ENCODE measurements at places on chromosomes 13 and 19.
A peak's percentile ranks its signal among the peaks of the same experiment; 100 is the strongest.

- no peak for DNase-seq
These were observed 1.0 kb upstream of the TYROBP start for GRCh38 chr19:35908973-35909683.

GRCh38 chr13:92164822-92165221 lies 766.4 kb downstream of the GPC5 start:
- DNase-seq = no peak

GRCh38 chr13:113622791-113623490 lies 35.1 kb downstream of the ATP4B start:
- DNase-seq = no peak

GRCh38 chr19:41095703-41096102 lies 7.5 kb downstream of the CYP2A13 start:
- no peak for DNase-seq

- DNase-seq = no peak
These were observed at the start of gene CYP4F12 for GRCh38 chr19:15672580-15673175. Gene CYP4F12 (plus strand): TSS chr19:15673087. CDS start chr19:15673530, 443 bp downstream.

- DNase-seq = no peak
These were observed 5.3 kb upstream of the MAB21L1 start for GRCh38 chr13:35481777-35482176.

- DNase-seq = no peak
These were observed 4.6 kb upstream of the ATP8B3 start for GRCh38 chr19:1816530-1817298.

GRCh38 chr19:2653710-2654707 lies 48.5 kb downstream of the GNG7 start:
- DNase-seq = no peak

GRCh38 chr19:15358918-15359317 lies 20.7 kb downstream of the AKAP8 start:
- no peak for DNase-seq

- DNase-seq = no peak
These were observed 122.6 kb downstream of the POSTN start for GRCh38 chr13:37475966-37476365.

DNA sequence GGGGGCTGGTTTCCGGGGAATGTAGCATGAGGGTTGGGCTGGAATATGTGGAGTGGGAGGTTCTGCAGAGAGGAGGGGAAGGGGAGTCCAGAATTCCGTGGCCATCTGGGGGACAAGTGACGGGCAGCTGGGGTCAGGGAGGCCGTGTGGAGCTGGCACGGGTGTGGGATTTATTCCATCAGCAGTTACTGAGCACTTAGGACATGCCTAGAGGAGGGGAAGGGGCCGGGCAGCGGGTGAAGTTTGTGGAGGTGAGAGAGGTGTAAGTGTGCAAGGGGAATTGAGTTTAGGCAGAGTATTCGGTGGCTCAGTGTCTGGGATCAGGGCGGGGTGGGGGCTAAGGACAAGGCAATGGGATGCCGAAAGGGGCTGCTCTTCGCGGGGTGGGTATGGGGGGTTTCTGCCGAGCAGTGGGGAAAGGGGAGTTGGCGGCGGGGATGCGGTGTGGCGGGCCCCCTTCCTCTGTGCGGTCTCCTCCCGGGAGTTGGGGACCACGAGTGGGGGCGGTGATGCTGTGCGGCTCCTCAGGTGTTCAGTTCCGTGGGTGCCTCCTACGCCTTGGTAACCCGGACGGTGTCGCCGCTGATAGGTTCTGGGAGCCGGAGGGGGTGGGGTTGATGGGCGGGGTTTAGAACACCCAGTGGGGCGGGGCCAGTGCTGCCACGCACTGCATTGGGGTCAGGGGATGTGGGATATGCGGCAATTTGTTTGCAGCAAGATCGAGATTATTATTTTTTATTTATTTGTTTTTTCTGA lies 5.4 kb downstream of the CCDC61 start:
- peak; percentile 55 for DNase-seq

- no peak for DNase-seq
These were observed 19.0 kb downstream of the EPS8L1 start for GRCh38 chr19:55094456-55095259.

GRCh38 chr13:22936228-22936627 lies 244.6 kb upstream of the SGCG start:
- no peak for DNase-seq

- no peak for DNase-seq
These were observed 1348.0 kb upstream of the SLC10A2 start for GRCh38 chr13:104414181-104414580.

- no peak for DNase-seq
These were observed at the start of gene MISP3 for GRCh38 chr19:14072535-14073260. Gene MISP3 (plus strand): TSS chr19:14072786. CDS start chr19:14073310, 524 bp downstream.

GRCh38 chr19:58067240-58067912 lies 8.3 kb downstream of the ZNF135 start:
- DNase-seq = no peak

GRCh38 chr13:49571299-49572240 lies 13.8 kb downstream of the RCBTB1 start:
- DNase-seq = no peak

GRCh38 chr19:35793381-35794165 lies 18.2 kb downstream of the ARHGAP33 start:
- DNase-seq = no peak

DNA sequence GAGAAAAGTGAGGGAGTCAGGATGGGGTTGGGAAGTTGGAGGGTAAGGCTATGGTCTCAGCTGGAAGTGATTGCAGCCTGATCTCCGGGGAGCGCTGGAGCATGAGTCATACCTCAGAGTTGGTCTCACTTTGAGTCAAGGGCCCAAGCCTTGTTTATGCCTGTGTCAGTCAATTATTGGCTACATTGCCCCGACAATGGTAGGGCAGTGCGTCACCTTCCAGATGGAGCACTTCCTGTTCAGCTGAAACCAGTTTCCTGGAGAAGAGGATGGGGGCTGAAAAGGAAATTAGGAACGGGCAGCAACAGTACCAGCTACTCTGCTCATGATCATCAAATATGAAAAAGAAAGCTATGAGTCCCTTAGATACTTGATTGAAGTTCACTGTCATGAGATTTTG lies 60.4 kb downstream of the ADGRE1 start:
- DNase-seq = no peak

- DNase-seq = no peak
These were observed 330.5 kb upstream of the KLF12 start for GRCh38 chr13:74464670-74465069.

GRCh38 chr19:11142528-11143171 lies 12.9 kb downstream of the SPC24 start:
- DNase-seq = no peak

- no peak for DNase-seq
These were observed 2.0 kb upstream of the INAFM1 start for GRCh38 chr19:47272448-47273312.

DNA sequence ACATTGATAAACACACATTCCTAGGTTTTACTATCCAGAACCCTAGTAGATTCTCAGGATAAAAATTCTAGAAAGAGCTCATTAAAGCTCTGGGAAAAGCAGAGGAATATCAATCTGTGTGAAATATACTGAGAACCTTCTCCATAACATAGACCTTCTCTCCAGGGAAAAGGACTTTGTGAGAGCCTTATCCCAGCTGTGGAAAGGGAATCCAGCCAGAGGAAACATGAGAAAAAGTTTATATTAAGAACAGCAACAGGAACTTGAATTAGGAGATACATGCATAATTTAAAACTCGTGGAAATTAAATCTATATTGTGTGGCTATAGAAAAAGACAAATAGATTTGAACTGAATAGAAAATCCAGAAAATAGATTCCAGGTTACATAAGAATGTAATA lies 1639.9 kb downstream of the EFNB2 start:
- no peak for DNase-seq

DNA sequence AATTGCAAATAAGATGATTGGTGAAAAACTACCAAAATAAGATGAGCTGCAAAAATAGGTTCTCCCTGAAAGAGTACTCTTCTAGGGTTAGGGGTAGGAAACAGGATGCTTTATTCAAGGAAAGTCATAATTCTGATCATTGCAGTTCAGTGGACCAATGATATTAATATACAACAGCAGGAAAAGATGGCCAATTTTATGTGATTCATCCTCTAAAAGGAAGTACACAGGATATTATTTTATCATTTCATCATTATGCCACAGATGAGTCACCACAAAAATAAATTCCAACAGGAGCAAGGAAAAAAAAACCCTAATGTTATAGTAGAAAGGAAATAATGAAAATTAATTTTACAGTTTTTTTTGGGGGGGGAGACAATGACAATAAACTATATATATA lies 205.0 kb downstream of the NALCN start:
- DNase-seq = no peak

DNA sequence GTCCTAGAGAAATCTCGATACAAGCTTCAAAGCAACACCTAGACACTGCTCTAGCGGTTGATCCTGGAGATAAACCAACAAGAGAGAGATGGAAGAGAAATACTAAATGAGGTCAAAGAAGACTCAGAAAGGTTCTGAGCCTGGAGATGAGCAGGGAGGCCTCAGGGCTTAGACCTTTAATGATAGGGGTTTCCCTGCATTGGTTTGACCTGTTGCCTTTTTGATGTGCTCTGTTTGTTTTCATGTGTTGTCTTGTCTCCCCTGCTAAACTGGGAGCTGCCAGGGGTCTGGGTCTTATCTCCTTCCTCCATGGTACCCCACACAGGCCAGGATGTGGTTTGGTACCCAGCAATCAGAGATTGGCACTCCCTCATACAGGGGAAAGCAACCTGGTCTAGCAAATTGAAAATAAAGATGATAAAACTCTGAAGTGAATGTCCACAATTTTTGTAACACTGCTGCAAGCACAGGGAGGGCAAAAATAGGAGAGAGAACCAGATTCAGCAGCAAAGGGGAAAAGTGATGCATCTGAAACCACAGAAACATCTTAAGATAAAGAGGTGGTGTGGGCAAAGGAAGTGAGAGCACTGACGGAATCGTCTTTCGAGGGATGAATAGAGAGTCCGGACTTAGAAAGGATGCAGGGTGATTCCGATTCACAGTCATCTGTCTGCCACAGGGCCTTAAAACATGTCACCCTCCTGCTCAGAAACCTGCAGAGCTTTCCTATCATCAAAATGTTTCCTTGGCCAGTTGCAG lies 3.5 kb downstream of the FFAR2 start:
- no peak for DNase-seq

GRCh38 chr13:82681535-82681934 lies 1200.7 kb downstream of the SLITRK1 start:
- no peak for DNase-seq

DNA sequence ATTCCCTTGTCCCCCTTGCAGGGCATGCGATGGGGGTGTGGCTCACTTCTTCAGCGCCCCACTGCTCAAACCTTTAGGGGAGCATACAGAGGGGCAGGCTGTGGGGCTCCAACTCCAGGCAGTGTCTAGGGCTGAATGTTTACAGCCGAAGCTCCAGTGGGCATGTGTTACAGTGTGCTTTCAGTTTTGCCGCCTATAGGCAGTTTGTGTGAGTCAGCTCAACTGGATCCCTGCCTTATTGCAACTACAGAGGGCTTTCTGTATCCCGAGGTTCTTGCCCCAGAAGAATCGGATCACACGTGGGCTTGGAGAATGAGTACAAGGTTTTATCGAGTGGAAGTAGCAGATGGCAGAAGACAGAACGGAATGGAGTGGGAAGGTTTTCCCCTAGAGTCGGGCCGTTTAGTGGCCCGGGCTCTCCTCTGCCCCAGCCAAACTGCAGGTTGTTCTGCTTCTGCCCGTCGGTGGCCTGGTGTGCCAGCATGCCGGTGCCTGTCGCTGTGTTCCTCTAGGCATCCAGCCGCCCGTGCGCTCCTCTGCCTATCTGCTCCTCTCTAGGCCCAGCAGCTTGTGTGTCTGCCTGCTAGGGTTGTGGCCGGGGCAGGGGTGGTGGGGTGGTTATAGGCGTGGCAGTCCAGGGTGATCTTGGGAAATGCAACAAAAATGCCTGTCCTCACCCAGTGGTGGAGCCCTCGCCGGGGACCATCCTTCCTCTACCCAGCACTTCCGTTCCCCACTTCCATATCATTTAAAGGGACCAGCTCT lies 435.9 kb upstream of the SGCG start:
- DNase-seq = no peak

GRCh38 chr19:16888629-16889365 lies at the start of gene F2RL3:
Gene F2RL3 (plus strand): TSS chr19:16888999. CDS start chr19:16889190, 191 bp downstream.
- DNase-seq = no peak

DNA sequence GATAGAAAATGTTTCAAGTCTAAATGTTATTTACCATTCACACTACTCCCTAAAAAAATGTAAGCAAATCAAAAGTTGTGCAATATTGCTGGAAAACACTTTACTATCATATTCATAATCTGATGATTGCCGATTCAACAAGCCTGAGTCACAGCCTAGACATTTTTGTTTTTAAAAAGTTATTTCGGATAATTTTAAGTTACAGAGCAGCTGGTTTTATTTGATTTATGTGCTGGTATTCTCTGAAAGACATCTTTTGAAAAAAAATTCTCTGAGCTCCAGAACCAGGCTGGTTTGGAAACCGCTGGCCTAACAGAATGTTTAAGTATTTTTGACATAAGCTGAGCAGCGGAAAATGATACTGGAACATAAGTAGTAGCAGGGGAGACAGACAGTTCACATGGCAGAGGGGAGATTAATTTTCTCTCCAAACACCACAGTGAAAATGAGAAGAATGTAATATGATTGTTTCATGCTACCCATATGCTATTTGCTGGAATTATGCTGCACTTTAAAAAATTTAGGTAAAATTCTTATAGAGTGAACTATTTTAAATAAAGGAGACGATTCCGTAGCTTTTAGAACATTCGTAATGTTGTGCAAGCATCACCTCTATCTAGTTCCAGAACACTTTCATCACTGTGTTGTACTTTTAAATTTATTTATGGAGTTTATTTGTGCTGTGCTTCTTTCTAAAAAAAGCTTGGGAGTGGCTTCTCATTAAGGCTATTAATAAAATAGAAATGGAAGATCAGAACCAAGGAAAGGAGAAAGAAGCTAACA lies 36.1 kb downstream of the TBC1D4 start:
- no peak for DNase-seq

- DNase-seq = no peak
These were observed 71.9 kb downstream of the SUCLA2 start for GRCh38 chr13:47929156-47929555.

DNA sequence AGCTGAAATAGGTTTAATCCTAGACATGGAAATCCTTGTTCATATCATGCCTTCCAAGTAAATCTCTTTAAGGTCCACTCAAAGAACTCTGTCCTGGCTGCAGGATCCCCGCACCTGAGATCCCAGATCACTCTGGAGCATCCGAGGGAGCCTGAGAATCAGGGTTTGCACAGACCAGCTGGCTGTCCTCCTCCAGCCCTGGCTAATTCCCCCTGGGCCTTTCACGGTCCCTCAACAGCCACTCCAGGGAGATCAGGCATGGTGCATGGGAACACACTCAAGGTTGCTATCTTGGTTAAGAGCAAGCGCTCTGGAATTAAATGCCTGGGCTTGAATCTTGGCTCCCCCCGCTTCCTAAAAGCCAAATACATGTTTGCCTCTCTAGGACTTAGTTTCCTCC lies 130.8 kb downstream of the IRS2 start:
- DNase-seq = no peak

GRCh38 chr19:56577719-56578602 lies 10.7 kb downstream of the ZNF470 start:
- no peak for DNase-seq

DNA sequence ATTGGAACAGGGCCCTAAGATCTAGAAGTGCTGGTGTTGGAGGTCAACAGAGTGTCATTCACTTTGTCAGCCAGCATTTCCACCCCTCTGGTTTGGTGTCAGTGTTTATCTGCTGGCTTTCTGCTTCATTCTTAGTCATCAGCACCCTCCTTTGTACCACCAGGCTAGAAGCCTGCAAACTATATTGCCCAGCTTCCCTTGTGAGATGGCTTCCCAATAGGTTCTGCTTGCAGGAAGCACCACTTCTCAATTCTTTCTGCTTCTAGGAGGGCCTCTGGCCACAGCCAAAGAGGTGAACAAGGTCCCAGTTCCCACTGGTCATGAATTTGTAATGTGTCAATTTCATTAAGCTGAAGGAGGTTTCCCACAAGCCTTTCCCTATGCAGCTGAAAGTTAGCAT lies 36.4 kb upstream of the CALM3 start:
- no peak for DNase-seq

Measured in activated T-helper 1 cell treated with Interleukin-2 at 50 U/mL for 16 hours (primary cell).